ENCODE measurements at places on chromosomes 2 and 18.

- no peak for ATAC-seq
These were observed 131.8 kb downstream of the NEDD4L start for GRCh38 chr18:58175786-58176176.

DNA sequence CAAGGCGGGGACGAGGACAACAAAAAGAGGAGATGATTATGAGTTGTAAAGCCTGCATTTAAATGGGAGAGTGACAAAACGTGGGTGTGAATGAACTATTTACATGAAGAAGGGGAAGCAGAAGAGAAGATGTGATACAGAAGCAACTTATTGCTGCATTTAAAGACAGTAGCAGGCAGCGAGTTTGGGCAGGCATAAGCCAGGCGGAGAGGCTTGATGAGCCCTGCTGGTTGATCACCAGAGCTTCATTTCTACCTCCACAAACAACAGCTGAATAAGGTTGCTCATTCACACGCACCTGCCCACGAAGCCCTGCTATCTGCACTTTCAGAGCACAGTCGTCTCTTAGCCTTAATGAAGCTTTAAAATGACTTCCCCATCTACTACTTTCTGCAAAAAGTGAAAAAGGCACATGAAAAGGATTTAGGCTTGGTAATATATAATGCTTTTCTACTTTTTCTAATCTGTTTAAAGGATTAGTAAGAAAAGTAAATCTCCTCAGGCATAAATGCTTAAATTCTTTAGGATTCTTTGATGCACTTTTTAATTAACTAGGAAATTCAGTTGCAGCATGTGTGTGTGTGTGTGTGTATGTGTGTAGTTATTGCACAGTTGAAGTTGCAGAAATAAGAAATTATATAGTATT is 3.1 kb downstream of the SLC38A11 start:
- no peak for ATAC-seq

DNA sequence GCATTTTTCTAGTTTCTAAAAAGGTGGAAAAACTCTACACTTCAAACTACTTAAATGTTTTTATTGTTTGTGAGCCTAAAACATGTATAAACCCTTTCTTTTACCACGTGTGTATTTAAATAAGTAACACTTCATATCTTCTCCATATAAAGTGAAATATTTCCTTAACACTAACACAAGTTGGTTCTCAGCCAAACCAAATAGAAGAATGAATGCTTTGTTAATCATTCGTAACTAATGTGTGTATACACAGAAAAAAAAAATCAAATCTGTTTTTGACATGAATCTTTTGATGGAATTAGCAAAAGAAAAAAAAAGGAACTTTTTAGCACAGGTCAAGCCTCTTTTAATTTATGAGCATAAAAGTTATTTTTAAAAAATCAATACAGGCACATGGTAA is 89.3 kb downstream of the EHBP1 start:
- no peak for ATAC-seq

DNA sequence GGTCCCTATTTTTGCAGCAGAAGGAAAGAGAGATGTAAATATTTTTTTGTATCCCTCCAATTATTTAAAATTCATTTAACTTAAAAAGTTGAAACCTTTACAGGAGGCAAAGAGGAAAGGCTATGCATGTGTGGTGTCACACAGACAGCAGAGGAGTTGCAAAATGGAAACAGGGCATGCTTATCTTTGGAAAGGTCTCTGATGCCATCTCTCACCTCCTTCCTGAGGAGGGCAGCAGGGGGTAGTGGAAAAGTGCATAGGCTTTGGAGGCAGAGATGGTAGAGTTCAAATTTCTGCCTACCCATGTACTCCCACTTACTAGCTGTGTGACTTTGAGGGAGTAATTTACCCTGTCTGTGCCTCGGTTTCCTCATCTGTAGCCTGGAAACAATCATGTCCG is 99.6 kb upstream of the MCFD2 start:
- ATAC-seq = no peak

GRCh38 chr2:148967578-148967977 is 70.9 kb upstream of the LYPD6B start:
- ATAC-seq = no peak

DNA sequence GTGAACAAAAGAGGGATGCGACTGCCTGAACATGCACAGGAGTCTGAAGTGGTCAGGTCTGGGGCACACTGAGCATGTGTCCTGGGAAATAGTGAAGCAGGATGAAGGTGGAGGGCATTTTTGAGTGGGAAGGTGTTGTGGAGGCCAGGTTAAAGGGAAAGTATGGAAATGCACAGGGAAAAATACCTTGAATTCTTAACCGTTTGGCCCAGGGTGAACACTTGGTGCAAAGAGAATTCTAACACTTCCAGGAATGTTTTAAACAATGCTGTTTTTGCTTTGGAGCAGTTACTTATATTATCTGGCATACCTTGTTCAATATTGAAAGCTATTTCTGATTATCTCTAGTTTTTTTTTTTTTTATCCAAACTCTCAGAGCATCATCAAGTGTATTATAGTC is 623.5 kb downstream of the DCC start:
- no peak for ATAC-seq

GRCh38 chr2:134611316-134611715 is 107.5 kb downstream of the TMEM163 start:
- no peak for ATAC-seq

DNA sequence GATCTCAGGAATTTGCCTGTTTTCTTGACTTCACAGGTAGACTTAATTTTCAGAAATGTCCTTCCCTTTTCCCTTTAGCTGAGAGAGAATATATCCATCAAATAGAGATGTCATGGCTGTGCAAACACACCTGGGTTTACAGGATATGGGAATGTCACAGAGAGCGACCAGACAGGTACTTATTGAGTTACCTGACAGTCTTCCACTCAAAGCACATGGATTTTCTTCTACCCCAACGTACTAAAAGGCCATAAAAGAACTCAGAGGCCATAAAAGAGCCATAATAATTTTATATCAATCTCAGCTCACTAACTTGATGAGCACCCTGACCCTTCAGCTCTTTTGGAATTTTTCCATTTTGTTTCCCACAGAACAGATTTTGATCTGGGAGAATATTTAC is 5.3 kb upstream of the DTNA start:
- ATAC-seq = no peak

- no peak for ATAC-seq
These were observed 6.5 kb upstream of the MAL start for GRCh38 chr2:95018861-95019550.

- no peak for ATAC-seq
These were observed 152.4 kb downstream of the MSH2 start for GRCh38 chr2:47555368-47555767.

DNA sequence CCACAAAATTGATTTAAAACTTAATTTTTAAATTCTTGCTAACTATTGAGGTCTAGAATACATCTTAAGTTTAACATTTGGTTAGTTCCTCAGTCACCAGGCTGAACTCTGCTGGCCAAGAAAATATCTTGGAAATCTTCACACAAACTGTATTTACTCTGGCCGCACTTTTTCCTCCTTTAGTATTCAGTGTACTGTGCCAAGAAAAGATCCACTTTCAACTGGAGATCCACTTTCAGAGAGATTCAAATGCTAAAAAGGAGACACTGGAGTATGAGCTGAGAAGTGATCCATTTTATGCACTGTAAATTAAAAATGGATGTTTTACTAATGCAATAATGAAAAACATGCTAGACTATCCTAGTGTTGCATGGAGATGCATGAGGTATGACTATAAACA is 98.1 kb downstream of the ANTXR1 start:
- no peak for ATAC-seq

DNA sequence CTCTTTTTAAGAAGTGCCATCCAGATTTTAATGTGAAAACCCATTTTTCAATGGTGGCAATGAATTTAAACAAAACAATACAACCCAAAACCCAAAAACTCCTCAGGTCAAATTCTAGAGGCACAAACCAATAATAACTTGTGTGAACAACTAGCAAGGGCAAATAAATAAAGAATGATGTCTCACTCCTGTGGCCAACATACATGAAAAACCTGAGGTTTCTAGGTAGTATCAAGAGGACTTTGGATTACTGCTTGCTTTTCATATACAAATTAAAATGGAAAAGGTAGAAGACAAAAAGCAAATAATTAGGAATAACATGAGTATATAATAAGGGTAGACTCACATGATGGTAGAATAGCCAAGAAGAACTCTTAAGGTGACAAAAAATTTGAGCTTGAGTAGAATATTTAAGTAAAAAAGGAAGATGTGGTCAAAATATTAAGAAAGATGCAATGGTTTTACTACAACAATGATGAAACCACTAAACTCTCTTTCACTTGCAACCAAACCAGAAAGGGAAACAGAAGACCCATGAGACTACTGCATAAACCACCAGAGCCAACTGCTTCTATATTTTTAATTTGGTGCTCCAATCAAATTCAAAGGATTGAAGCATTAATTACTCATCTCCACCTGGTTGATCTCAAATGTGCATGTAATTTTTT is 53.5 kb downstream of the DARS1 start:
- no peak for ATAC-seq

DNA sequence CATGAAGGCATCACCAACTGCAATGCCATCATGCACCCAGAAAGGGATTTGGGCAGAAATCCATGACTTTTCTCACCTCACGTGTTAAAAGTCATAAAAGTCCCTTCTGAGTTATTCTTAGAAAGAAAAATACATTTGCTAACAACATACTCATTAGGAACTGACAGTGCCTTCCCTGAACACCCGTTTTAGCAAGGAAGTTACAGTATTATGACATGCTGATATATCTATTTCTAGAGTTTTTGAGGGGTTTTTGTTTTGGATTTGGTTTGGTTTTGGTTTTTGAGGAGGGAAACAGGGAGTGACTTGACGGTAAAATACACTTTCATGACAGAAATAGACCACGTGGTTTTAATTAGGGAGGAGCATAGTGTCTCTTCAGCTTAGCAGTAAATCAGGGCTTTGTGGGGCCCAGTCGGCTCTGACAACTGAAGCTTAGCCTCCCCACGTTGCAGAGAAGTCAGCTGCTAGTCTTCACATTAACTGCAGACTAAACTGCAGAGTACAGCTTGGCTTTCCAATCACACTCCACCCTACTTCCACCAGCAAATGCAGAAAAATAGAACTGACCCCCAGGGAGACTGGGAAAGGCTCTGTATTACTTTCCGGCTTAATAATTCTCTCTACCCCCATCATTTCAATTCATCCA is 141.4 kb downstream of the FAM124B start:
- ATAC-seq = no peak

DNA sequence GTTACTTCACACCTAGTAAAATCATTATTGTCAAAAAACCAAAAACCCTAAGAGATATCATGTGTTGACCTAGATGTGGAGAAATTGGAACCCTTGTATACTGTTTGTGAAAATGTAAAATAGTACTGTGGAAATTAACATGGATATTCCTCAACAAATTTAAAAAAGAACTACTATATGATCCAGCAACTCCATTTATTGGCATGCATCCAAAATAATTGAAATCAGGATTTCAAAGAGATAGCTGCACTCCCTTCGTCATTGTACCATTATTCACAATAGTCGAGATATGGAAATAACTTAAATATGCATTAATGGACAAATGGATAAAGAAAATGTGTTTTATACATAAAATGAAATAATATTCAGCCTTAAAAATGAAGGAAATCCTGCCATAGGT is 105.3 kb upstream of the ZC3H15 start:
- no peak for ATAC-seq

DNA sequence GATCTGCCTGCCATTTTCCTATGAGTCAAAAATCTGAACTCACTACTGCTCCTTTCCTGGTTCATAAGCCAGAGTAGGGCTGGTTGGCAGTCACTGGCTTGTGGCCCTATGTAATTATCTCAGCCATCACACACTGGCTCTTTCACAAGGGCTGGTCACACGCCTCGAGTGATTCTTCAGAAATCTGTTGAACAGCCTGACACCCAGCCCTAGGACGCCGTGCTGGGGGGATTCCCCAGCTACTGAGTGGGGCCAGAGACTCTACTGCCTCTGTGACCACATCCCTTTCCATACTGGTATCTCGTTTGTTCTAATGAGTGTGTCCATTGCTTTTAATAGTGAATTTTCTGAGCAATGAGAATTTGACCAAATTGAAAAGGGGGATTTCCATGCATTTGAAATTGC is 45.8 kb upstream of the RBM44 start:
- peak; percentile 98 for ATAC-seq
